ENCODE measurements at places on chromosomes 1 and 21.

DNA sequence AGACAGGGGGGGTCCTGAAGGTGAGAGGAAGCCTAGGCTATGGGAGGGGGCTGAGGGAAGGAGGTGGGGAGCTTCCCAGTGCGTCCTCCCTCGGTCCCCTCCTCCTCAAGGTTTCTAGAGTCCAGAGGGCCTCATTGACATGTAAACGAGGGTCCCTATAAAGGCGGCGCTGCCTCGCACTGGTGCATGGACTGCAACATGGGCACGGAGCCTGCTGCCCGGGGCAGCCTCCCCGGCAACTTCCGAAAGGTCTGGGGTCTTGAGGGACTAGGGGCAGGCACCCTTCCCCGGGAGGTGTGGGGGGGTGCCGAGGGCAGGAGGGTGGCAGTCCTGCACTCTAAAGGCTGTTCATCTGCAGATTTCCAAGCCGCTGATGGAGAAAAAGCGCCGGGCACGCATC is at the start of gene HES3:
TSS of gene HES3 (plus strand) at position 187 of the 400 bp plus-strand sequence. CDS start at position 374, 187 bp downstream.
- no peak for DNase-seq

- no peak for DNase-seq
These were observed 41.8 kb downstream of the FLVCR1 start for GRCh38 chr1:212899845-212900244.

- no peak for DNase-seq
These were observed 4.7 kb downstream of the IL23R start for GRCh38 chr1:67170751-67171573.

- no peak for DNase-seq
These were observed 27.8 kb downstream of the SMIM12 start for GRCh38 chr1:34831721-34832246.

DNA sequence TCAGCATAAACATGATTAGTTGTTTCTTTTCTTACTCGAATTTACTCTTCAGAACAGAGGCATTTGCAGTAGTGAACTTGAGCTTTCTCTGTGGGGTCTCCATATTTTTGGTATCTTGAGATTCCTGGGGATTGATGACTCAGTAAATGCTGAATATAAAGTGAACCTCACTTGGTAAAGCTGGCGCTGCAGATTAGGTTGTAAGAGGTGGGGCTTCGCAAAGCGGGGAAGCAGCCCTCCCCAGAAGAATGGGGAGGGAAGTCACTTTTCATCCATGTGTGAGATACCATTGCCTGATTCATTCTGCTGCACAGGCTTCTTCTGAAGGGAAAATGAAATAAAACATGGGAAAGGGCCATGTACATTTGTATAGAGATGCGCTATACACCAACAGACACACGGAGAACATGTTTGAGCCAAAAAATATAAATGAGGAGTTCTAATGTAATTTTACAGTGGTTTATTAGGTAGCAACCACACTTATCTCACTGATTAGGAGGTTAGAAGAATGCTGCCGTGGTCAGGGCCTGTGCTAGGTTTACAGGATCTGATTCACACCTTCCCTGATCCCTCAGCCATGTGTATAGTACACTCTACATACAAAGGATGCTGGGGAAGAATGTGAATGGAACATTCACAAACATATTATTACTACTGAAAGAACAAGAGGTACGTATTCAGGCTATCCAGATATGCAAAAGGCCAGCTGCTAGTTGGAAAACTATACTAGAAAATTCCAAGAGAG is 63.5 kb downstream of the DNTTIP2 start:
- DNase-seq: no peak

DNA sequence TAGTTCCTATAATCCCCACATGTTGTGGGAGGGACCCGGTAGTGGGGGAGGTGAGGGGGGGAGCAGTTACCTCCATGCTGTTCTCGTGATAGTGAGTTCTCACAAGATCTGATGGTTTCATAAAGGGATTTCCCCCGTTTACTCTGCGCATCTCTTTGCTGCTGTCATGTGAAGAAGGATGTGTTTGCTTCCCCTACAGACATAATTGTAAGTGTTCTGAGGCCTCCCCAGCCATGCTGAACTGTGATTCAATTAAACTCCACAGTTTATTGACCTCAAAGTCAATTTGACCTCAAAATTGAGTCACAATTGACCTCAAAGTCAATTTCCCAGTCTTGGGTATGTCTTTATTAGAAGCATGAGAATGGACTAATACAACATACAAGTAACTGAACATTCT is 19.7 kb downstream of the DPH5 start:
- no peak for DNase-seq

- DNase-seq: no peak
These were observed 7.9 kb upstream of the ARL8A start for GRCh38 chr1:202152399-202152798.

- DNase-seq: no peak
These were observed 192.5 kb downstream of the CACNA1E start for GRCh38 chr1:181675918-181676190.

DNA sequence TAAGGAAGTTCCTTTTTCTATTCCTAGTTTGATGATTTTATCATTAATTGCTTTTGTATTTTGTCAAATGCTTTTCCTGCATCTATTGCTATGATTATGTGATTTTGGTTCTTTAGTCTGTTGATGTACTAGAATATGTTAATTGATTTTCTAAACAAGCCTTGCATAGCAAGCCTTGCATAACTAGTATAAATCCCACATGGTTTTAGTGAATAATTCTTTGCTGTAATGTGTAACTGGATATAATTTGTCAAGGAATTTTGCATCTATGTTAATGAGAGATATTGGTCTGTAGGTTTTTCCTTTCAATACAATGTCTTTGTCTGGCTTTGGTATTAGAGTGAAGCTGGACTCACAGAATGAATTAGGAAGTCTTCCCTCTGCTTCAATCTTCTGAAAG is 460.2 kb downstream of the LTN1 start:
- DNase-seq: no peak
